T-helper 1 cell (primary cell): ENCODE measurements at places on chromosomes 5 and 9.

DNA sequence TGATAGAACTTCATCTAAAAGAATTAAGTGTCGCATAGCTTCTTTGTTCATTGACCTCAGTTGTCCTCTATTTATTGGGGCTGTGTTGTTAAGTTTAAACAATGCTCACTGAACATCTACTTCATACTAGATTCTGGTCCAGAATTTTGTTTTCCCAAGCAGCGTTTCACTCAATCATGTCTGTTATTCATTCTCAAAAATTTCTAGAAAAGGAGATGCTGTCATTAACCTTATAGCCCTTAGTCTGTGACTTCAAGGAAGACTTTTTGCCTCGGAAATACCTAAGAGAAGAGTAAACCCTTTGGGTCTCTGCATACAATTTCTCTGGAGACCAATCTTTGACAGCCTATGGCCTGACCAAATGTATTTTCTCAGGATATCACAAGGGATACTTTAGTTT, 171.7 kb downstream of the FGF1 start:
- no peak for DNase-seq

DNA sequence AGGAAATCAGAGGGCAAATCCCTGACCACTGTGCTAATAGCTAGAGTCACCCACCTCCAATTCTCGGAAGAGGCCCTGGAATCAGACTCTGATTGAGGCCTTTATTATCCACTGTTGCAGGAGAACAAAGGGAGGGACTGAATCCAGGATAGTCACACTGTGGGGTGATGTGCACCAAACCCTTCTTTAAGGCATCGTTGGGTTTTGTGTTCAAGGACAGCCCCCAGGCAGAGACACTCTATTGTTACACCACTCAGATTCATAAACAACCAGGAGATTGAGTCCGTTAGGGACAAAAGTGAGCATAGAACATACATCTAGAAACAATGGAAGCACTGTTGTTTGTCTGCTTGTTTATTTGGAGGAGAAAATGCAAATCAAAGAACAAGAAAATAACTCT, 124.6 kb upstream of the TBCA start:
- DNase-seq, result no peak

DNA sequence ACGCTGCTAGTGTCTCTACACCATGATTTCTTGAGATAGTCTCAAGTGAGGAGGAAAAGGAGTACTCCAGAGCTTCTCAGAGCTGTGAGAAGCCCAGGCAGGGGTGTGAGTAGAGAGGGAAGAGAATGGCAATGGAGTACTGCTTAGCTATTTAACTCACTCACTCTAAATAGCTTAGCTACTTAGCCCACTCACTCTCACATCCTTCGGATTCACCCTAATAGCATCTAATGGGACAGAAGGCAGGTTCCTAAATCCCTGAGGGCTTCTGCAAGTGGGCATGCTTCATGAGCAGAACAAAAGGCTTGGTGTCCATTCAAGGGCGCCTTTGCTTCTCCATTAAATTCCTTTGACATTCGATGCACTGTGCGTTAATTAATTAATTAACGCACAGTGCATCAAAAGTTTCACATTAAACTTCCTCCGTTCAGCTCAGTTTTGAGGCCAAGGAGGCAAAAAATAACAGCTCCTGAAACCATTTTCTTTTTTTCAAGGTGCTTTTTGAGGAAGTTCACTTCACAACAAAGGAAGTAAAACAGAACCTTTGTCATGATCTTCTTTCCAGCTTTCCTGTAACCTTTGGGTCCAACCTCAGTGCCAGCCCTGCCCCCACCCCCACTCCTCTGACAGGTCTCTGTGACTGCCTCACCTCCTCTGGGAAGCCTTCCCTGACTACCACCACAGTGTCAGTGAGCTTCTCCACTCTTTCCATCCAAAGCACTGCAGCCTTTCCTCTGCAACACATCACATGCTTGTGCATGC, 294.0 kb downstream of the SEC61B start:
- DNase-seq, result no peak

DNA sequence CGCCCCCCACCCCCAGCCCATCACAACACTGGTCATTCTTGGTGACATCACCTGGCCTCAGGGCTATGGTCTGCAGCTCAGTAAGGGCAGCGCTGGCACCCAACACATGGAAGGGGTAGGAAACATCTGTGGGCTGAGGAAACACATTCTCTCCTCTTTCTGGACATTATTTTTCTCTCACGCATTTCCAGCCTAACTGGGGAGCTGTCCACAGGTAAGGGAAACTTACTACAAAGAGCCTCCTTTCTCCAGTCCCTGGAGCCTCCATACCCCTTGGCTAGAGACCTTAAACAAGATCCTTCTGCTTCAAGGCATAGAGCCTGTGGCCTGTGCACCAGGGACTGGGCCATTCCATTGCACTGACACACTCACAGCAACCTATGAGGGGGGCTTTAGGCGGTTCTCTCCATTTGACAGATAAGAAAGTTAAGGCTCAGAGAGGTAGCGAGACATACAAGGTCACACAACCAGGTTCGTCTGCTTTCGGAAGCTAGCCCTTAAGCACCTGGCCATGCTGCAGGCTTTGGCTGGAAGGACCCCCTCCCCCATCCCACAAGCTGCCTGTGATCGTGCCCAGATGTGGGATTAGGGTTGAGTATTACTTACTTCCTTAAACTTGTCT, 40.7 kb downstream of the CXXC5 start:
- no peak for DNase-seq

DNA sequence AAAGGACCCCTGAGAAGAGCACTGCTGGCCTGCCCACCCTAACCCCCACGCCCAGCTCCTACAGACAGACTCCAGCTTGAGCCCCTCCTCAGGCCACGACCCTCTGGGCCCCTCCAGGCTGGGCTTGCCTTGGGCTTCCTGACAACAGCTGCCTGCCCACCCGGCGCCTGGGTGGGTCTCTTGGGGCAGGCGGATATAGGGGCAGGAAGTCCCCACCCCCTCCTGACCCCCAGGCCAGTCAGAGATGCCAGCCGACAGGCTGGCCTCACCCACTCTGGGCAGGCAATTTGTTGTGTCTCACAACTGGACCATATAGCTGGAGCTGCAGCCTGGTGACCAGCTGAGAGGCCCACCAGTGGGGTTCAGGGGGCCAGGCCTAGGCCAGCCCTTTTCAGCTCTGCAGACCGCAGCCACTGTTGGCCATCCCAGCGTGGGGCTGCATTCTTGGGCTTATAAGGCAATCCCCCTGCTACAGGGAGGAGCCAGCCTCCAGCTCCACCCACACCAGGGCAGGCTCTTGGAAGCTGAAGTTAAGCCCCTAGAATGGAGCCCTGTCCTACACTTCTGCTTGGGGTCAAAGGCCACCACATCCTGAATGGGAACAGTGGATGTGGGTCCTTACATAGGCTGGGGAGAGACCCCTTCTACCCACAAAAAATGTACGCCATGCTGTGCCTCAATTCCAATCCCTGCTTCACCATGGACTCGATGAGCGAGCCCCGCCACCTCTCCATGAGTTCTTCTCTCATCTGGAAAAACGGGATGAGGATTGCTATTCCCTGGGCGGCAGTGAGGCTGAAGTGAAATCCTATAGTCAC, 2.0 kb downstream of the PDLIM7 start:
- DNase-seq, result no peak
